Neural crest cell (in vitro differentiated cells): ENCODE measurements at places on chromosomes 2 and 18. TPM values are rescaled to one million over a fixed set of nuclear protein-coding genes. Genes with fewer than 3 reads are reported as not detected.
A peak's percentile ranks its signal among the peaks of the same experiment; 100 is the strongest.

SPC25 gene
- 39.3 and 40.8 TPM in 2 replicates for total RNA-seq

CDH19 gene
- total RNA-seq = 14.7 and 16.3 TPM in 2 replicates

CD302 gene
- 1.0 TPM in 2 replicates for total RNA-seq

RETSAT gene
- 25.2 and 26.0 TPM in 2 replicates for total RNA-seq

TTC21B gene
- 33.0 and 38.4 TPM in 2 replicates for total RNA-seq

CARF gene
- total RNA-seq = 6.8 and 7.8 TPM in 2 replicates

GRCh38 chr2:46939626-46940359 lies 24.2 kb upstream of the MCFD2 start:
- DNase-seq = no peak

DNA sequence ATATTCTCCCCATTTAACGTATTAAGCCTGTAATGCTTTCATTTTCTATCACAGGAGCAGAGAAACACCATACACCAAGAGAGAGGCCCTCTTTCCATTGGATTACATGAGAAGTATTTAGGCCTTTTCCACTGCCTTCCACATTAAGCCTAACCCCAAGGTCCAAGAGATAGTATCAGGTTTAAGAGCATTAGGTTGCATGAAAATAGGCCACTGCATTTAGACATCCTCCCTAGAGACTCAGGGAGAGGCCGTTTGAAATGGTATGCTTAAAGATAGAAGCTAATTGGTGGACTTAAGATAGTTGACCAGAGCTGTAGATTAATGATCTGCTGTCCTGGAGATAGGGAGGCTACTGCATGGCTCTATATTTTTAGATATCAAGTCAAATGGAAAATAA lies 128.5 kb upstream of the PTPRM start:
- DNase-seq = no peak

DNA sequence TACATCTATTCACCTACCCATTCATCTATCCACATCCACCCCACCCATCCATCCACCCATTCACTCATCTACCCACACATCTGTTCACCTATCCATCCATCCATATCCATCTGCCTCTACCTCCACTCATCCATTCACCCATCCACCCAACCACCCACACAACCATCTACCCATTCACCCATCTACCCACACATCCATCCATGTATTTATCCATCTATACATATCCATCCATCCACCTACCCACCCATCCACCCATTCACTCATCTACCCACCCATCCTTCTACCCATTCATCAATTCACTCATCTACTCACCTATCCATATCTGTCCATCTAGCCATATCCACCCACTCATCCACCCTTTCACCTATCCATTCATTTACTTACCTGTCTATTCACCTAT lies 187.6 kb downstream of the ASB1 start:
- no peak for DNase-seq

- no peak for DNase-seq
These were observed 49.6 kb upstream of the POU3F3 start for GRCh38 chr2:104804148-104804890.

DNA sequence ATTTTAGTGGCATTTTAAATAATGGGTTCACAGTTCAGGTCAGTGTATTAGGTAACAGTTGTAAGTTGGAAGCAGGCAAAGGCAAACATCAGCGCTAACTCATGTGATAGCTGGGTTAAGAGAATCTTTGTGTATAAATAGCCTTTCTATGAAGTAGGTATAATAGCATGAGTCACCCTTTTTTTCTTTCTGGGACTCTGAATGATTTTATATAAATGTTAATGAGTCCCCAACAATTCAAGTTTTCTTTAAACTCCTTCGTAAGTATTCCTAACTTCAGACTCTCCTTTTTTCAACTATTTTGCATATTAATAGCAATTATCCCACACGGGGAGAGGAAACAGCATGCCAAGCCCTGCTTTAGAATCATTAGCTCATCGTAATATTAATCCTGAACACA lies 384.3 kb downstream of the PIK3C3 start:
- DNase-seq = no peak

DNA sequence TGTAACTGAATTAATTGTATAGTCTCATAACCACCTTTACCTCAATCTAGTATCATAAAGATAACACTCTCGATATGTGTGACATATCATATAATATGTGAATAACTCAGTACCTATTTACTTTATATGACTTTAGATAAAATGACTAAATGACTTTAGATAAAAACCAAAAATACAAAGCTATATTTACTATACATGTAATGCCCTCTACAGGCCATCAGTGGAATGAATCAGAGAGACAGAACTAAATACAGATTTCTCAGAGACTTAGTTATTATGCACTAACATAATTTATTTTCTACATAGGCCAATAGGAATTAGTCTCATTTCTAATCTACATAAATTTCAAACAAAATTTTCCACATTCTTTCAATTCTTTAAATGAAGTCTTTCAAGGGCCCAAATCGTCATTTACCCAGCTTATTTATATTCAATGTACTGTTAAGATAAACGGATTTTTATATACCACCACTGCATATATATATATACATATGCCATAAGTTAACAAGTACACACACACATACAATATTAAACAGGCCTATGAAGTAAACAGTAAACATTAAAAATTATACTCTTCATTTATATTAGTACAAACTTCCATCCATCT lies 219.9 kb downstream of the EXOC6B start:
- DNase-seq = no peak

- no peak for DNase-seq
These were observed 94.1 kb downstream of the RTN4 start for GRCh38 chr2:54956111-54956627.

DNA sequence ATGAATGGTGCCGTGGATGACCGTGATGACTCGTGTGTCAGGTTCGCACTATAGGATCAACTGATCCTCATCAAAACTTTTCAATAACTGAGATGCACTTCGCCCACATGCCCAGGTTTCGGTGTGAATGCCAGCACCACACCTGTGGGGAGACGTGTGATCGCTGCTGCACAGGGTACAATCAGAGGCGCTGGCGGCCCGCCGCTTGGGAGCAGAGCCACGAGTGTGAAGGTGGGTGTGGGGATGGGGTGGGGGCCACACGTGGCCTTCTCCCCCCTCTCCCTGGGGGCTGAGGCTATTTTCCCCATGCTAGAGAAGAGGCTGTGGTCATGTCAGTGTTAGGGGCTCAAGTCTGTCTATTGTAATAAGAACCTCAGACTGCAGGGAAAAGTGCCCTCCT lies 69.0 kb downstream of the LAMA3 start:
- DNase-seq = no peak

- no peak for DNase-seq
These were observed 11.3 kb upstream of the GRP start for GRCh38 chr18:59208602-59209125.

- no peak for DNase-seq
These were observed 24.5 kb upstream of the MYO1B start for GRCh38 chr2:191220671-191221070.

DNA sequence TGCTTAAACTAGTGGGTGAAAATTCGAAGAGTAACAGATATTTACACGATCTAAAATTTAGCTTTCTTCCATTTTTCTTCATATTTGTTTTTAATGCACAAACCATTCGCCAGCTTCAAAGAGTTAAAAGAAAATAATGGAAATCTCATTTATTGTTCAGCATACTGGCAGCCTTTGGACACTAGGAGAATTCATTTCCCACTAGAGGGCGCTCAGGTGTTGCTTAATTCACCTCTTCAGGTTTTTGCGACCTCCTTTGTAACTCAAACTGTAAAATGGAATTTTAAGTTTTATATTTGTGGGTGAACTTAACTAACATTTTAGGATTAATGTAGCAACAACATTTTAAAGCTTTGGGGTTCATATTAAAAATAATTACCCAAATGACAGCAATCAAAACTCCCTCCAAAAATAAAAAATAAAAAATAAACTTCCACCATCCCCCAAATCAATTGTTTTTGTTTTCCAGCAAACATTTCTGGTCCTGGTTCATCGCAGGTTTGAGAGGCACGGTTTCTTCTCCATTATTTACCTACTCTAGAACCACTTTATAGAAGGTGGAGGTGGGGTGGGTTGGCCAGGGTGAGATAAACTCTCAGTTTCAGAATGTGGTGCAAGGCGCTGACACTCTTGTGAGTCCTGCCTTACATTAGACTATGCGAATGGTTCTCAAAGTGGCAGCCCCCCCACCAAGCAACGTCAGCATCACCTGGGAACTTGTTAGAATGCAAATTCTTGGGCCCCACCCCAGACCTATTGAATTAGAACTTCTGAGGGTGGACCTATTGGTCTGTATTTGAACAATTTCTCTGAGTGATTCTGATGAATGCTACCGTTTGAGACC lies 24.7 kb upstream of the PNPT1 start:
- peak; percentile 67 for DNase-seq

DNA sequence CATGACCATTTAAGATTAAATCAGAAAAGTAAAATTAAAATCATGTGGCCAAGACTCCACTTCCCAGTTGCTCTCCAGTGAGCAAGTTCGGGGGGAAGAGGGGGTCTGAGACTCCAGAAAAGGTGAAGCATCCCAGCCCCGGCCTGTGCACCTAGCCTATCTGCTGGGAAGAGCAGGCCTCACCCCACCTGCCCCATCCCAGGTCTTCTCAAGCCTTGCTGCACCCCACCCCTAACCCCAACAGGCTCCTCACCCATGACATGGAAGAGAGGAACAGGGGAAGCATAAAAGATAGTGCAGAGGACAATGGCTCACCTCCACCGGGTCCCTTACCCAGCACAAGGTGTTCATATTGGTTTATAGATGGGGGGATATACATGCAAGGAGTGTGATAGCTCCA lies 14.6 kb downstream of the CIB4 start:
- DNase-seq = no peak

- no peak for DNase-seq
These were observed 133.0 kb downstream of the WDSUB1 start for GRCh38 chr2:159153463-159153862.

DNA sequence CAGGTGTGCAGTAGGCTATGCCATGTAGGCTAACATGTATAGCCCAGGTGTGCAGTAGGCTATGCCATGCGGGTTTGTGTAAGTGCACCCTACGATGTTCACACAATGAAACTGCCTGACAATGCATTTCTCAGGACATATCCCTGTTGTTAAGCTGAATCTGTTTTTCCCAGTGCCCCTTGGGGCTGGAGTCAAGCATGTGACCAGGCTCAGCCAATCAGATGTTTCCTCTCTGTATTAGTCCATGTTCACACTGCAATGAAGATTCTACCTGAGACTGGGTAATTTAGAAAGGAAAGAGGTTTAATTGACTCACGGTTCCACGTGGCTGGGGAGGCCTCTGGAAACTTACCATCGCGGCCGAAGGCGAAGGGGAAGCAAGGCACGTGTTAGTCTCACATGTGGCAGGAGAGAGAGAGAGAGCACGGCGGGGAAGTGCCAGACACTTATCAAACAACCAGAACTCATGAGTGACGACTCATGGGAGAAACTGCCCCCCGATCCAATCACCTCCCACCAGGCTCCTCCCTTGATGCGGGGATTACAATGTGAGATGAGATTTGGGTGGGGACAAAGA lies 24.2 kb downstream of the ITM2C start:
- no peak for DNase-seq

GRCh38 chr2:241986836-241987641 lies 117.5 kb downstream of the RTP5 start:
- no peak for DNase-seq

DNA sequence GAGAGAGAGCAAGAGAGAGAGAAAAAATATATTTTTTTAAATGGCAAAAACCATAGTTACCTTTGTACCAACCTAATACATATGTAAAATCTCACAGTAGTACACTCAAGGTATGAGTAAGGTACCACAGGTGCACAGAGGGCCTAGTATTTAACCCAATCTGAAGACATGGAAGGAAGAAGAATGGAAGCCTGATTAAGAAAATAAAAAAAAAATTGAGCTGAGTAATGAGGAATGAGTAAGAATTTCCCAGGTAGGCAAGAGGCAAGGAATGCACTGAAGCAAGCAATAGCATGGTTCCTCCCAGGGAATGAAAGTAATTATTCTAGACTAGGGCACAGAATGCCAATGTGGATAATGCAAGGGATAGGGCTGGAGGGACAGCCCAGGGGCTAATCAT lies 294.2 kb downstream of the FIGN start:
- DNase-seq = no peak

GRCh38 chr2:9201185-9201891 lies 5.3 kb upstream of the ASAP2 start:
- no peak for DNase-seq

DNA sequence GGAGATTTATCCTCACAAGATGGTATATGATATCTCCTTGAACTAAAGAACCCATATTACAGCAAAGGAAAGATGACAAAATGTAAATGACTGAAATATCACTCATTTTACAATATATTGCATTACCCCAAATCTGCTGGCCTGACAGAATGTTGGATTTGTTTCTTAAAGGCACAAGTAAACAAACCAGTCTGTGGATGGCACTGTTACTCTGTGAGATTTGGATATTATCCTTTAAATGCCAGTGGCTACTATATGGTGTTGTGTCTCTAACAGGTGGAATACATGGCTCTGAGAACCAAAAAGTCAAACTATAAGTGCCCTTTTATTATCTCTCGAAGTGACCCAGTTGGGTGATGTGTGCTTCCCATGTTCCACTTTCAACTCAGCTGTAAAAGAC lies 125.7 kb downstream of the PDE1A start:
- DNase-seq = no peak

DNA sequence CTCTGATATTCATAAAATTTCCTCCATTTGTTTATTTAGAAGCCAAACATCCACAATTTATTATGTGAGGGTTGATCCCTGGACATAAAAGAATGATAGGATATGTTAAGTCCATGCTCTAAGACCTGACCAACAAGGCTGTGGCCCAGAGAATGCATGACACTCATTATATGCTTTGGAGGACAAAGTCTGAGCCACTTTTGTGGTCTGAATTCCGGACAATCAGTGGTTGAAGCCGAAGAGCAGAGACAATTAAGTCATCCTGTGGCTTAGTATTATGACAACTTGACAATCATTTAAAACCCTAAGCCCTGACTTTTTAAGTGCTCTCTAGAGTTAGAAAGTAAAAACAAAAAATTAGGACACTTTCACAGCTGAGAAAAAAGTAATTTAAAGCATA lies 483.3 kb downstream of the PLCL1 start:
- no peak for DNase-seq

GRCh38 chr2:69151931-69152330 lies 139.0 kb downstream of the ANTXR1 start:
- no peak for DNase-seq

DNA sequence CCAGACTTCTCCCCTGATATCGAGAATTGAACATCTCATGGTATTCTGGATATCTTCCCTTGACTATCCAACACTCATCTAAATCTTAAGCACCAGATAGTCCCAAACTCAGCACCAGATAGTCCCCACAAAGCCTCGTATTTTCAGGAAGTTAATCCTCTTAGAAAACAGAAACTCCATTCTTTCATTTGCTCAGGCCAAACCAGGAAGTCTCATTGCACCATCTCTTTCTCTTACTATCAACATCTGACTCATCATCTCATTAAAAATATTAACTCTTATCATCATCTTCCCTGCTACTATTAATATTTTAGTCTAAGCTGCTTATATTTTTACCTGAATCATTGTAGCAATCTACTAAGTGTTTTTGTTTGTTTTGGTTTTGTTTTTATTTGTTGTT lies 286.4 kb downstream of the GALNT13 start:
- DNase-seq = no peak
